ENCODE measurements at places on chromosomes 12 and 14.

DNA sequence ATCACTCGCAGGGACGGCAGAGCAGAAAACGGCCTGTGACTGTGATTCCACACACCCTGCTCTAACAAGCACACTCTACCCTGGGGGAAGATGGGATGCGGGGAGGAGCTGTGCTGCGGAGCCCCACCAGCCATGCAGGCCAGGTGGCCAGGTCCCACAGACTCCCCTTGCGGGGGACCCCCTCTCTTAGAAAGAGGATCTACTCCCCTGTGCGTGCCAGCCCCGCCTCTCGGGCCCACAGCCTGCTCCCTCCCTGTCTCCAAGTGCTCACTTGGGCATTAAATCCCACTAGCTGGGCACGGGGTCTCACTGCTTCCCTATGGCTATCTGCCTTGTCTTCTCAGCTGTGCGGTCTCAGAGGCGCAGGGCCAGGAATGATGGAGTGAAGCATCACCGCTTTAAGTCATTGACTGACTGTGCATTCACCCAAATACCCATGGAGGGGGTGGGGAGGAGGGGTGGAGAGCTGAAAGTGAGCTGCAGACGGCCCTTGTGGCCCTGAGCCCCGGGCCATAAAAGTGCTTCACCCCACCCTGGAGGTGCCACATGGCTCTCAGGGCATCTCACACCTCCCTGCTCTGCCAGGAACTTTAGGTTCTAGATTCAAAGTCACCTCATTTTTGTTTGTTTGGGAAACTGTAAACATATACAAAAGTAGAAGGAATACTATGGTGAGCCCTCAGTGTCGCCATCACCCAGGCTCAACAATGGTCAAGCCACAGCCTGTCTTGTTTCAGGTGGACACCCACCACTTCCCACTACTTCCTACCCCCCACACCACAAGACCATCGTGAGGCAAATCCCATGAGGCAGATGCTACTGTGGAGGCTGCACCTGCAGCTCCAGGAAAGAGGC lies 9.4 kb downstream of the STX2 start:
- no peak for DNase-seq

DNA sequence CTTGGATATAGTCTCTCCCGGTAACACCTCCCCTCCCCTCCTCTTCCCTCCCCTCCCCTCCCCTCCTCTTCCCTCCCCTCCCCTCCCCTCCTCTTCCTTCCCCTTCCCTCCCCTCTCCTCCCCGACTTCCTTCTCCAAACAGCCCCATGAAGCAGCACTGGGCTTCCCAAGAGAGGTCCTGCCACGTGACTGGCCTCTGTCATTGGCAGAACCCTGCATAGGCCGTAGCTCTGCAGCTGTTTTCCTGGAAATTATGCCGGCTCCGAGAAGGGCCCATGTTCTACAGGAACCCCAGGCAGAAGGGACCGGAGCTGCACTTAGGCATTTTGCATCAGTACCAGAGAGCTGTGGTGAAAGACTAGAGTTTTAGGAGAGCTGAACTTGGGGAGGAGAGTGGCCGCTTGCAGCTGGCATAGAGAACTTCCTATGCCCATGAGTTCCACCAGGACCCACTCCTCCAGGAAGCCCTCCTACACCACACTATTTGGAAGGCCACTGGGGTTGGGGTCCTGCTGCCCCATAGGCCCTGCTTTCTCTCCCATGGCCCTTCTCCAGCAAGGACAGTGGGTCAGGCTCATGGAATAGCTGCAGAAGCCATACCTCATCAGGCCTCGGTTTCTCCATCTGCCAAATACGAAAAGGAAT lies 5.1 kb upstream of the TNFAIP2 start:
- DNase-seq = no peak

GRCh38 chr14:70292716-70293115 lies 66.8 kb downstream of the COX16 start:
- DNase-seq = no peak

GRCh38 chr12:4991373-4991772 lies 52.3 kb upstream of the KCNA5 start:
- no peak for DNase-seq

- peak; percentile 93 for DNase-seq
Measured at GRCh38 chr12:104456417-104456949, at the start of gene CHST11. Gene CHST11, plus strand, starts transcription at chr12:104456948.

- no peak for DNase-seq
Measured at GRCh38 chr14:91041450-91041849, 19.0 kb downstream of the RPS6KA5 start.

Measured in GM06990 (cell line).